ENCODE measurements at places on chromosomes 5 and 9.

DNA sequence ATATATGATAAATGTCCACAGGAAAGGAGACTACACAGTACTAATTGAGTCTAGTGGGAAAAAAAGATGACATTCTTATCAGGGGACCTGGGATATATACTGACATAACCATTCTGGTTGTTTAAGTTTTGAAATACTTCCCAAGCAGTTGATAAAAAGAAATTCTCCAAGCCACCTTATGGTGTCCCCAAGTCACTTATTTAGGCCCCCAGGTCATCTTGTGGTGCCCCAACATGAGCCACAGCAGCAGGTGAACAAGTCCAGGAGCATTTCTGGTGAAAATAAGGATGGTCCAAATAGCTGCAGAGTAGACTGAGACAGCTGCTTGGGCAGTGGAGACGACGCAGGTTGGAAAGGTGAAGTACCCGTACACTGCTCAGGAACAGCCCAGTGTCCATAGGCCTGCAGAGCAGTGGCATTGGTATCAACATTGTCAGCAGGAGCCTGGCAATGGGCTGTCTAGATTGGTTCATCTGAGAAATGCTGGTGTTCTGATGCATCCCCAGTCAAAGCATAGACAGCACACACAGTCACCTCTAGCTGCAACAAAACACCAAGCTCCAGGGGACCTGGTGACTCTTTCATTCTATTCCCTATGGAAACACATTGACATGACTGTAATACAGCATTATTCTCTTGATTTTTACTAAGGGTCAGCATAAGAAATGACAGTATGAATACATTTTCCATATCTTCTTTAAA lies 430.6 kb downstream of the NR2F1-AS1 start:
- DNase-seq, result peak; percentile 37

DNA sequence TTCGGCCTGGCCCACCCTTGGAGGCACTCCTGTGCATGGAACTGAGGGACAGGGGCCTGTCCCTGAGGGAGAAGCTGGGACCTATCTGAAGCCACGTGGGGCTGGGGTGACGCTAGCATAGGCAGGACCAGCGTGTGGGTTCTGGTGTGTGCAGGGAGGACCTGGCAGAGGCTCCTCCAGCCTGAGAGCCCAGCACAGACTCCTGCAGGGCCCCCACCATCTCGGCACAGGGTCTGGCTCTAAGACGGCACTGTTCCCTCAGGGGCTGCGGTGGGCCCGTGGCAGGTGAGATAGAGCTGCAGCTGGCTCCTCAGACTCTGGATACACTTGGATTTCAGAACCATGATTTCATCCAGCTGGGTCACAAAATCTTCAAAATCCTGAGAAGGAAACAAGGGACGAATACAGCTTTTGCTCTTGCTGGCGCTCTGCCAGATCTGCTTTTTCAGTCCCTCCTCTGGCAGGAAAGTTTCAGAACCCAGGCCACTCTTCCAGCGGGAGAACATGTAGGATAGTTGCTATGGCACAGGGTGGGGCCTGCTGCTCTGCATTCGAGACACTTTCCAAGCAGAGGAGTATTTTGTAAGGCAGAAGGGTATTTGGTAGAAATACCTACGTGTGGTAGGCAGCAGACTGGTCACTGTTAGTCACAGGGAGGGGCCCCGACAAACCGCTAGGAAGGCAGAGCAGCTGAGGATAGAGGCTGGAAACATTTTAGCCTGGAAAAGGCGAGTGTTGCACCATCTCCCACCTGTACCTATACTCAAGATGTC lies 74.7 kb downstream of the KIF24 start:
- peak; percentile 95 for DNase-seq

DNA sequence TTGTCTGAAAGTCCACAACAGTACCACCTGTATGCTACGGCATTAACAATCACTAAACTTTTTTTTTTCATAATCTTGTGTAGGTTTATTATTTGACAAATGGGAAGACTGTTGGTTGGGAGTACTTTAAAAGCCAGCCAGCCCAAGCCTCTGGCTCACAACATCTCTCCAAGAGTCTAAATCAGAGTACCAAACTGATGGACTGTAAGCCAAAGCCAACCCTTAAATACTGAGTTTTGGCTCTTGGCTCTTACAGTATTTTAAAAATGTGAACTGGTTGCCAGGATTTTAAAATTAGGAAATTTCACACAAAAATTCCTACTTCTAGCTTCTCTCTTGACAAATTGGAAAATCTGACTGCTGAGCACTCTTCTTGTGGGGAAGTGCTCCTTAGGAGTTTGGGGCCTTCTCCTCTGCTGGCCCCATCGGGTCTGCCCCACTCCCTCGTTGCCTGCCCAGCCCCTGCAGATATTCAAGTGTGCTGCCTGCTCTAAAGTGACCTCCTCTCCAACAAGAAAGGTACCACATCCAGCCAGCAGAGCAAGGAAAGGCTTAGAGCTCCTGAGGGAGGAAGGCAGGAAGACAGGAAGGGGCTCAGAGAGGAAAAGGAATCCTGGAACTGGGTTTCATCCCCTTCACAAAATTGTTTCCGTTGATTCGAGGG lies 21.8 kb upstream of the TMOD1 start:
- DNase-seq, result no peak

DNA sequence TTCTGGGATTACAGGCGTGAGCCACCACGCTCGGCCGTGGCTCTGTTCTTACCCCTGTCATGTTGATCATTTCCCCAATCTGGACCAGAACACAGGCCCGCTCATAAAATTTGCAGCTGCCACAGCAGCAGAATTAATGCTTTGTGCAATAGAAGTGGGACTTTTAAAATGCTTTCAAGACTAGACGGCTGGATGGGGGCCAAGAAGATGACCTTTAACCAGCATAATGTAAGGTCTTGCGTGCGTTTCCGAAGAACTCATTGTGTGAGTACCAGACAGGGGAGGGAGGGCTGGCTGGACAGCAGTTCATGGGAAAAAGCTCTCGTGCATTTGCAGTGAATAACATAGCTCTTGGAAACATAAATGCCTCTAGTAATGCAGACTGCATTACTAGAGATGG lies 3.5 kb upstream of the WDR38 start:
- peak; percentile 67 for DNase-seq

GRCh38 chr5:53170746-53171349 lies 61.3 kb upstream of the MOCS2 start:
- DNase-seq, result peak; percentile 40

DNA sequence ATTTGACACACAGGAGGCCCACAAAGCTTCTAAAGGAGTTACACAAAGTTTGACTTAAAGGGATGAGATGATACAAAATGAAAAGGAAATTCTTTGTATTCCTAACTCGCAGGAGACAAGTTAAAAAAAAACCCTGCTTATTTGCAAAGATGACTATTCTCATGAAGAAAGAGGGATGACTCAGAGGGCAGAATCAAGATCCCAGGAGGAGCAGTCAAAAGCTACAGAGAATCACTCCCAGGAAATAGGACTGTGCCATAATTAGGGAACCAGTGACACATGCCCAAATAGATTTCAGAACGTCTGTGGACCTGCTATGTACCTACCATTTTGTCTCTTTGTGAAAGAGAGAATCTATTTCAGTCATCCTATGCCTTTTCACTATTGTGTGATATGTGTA lies 103.5 kb upstream of the ARRDC3 start:
- peak; percentile 49 for DNase-seq

Measured in foreskin fibroblast (primary cell).